ENCODE measurements at places on chromosomes 5 and 9. TPM values are rescaled to one million over a fixed set of nuclear protein-coding genes. Genes with fewer than 3 reads are reported as not detected.
A peak's percentile ranks its signal among the peaks of the same experiment; 100 is the strongest.

GRCh38 chr5:50646591-50646990 lies 19.8 kb upstream of the PARP8 start:
- DNase-seq: no peak

The OBP2B gene
- total RNA-seq: not detected

The TAF11L3 gene
- total RNA-seq: not detected

- DNase-seq: no peak
These were observed 34.2 kb upstream of the MYOT start for GRCh38 chr5:137833463-137833862.

- DNase-seq: no peak
These were observed 143.4 kb upstream of the DHFR start for GRCh38 chr5:80798166-80798565.

- DNase-seq: no peak
These were observed 64.4 kb downstream of the MAP1B start for GRCh38 chr5:72171667-72172066.

- no peak for DNase-seq
These were observed 148.1 kb downstream of the PDE4D start for GRCh38 chr5:59745415-59745863.

DNA sequence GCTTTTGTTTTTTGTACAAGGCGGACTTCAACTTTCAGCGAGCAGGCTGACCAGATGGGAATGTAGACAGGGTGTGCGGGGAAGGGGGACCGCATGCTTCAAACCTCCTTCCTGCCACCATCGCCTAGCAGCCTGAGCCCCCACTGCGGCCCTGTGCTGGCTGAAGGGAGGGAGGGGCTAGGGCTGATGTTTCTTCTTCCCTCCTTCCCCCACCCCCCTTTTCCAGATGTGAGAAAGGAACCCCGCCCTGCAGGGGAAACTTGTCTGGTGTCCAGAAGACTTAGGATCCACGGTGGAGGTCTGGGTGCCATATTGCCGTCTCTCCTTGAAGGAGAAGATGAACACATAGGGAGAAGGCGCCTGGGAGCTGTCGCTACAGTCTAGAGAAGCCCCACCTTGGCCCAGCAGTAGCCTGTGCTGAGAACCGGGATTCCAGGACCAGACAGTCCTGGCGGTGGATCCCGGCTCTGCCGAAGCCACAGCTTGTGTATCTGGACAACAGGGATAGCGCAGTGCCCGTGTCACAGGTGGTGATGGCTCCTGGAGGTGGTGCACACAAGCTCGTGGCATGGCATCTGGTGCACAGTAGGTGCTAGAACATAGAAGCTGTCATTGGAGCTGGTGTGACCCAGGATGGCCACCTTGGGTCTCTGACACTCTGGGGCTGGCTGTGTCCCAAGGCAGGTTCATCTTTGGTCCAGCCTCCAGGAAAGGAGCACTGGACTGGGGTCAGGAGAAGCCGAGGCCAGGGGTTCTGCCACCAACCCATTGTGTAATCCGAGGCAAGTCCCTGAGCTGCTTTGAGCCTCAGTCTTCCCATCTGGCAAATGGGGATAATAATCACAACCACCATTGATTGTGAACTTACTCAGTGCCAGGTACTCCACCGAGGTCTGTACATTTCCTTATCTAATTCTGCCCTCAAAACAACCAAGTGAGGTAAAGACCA lies 205.6 kb downstream of the C9orf50 start:
- no peak for DNase-seq

The AGXT2 gene
- not detected for total RNA-seq

The RPS14 gene
- 852 TPM for total RNA-seq

DNA sequence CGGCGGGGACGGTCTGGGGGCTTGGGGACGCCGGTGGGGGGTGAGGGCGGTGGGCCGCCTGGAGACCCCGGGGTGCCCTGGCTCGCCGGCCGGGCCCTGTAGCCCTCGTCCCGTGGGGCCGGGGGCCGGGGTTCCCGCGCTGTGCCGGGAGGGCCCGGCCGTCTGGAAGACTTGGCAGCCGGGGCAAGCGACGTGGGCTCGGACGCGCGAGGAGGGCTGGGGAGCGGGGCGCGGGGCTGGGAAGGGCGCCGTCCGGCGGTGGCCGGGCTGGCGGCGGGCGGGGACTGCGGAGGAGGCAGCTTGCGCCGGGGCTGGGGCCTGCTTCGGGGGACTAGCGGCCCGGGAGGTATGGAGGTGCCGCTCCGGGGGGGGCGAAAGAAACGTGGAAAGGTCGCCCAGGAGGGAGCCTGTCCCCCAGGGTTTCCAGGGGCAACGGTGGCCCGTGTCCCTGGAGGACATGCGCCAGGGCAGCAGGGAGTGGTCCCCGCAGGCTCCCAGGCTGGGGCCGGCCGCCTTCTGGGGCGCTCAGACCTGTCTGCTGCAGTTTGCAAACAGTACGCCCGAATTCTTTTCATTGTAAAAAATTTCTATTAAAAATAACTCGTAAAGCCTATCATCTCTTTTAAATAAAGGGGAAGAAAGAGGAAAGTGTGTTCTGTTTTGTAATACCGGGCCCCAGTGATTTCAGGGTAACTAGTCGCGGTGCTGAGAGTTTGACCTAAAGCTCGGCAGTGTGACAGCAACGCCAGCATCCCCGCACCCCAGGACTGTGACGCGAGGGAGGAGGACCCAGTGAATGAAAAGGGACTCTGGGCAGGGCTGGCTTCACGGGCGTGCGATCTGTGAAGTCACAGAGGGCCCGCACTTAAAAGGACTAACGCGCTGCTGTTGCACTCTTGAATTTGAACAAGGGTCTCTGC lies 752 bp upstream of the ANKH start:
- DNase-seq: peak; percentile 85

DNA sequence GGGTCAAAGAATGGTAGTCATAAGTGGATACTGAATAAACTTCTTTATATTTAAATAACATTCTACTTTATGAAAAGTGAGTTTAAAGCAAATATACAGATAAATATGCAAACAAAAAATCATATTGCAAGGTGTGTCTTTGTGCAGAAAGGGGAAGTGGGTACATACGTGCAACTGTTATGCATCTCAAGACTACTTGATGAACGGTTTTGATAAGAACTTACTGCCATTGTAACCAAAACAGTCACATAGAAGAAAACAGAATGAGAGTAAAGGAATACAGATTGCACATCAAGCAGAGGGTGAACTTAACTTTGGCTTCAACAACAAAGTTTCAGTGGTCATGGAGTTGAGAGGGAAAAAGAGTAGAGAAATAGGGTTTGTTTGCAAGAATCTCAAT lies 9.9 kb downstream of the CAMK4 start:
- no peak for DNase-seq

The MLANA gene
- total RNA-seq: not detected

DNA sequence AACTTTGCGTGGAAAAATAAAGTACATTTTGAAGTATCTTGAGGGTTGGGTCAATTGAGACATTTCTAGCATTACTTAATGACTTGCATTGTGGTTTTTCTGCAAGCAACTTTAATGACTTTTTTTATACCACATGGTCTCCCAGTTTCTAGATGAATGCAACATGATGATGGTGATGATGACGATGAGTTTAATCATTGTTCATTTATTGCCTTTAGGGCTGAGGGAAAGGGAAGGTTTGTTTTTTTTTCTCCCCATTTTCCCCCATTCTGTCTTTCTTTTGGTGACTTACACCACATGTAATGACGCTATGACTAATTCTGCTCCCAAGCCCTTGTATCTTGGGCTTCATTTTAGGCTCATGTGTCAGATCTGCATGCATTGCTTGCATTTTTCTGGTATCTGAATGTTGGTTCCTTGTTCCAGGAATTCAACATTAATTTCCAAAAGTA lies 57.7 kb upstream of the NXNL2 start:
- no peak for DNase-seq

DNA sequence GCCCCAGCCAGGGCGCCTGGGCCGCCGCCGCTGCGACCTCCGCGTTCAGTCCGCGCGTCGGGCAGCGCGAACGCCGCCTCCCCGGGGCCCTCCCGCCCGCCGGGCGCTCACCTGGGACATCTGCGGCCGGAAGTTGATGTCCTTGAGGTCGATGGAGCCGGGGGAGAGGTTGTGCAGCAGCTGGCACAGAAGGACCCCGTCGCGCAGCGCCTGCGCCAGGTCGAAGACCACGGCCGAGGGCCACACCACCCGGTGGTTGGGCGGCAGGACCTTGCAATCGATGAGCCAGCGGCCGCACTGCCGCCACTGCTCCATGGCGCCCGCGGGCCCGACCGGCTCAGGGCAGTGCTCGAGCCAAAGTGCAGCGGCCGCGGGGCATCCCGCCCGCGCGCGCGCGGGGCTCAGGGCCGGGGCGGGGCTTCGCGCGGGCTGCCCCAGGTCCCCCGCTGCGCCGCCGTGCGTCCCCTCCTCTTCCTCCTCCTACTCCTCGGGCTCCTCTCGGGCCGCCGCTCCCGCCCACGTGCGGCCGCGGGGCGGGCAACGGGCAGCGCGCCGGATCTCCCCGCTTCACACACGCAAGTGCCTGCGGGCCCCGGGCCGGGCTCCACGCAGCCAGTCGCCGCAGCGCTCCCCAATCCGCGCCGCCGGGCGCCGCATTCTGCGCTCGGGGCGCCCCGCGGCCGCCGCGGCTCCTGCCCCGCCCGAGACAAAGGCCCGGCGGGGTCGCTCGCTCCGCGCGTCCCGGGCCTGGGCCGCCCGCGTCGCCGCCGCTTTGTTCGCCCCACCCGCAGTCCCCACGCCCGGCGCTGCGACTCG lies at the start of gene VAV2:
Gene VAV2, minus strand, starts transcription at position 361 of the 816 bp plus-strand sequence. Its CDS starts 46 bp downstream, at position 315.
- no peak for DNase-seq

- no peak for DNase-seq
These were observed 2031.8 kb upstream of the CDH6 start for GRCh38 chr5:29161399-29162291.

GRCh38 chr9:123322273-123323195 lies 33.5 kb upstream of the CRB2 start:
- no peak for DNase-seq
